ENCODE measurements at places on chromosomes 3 and 15.

DNA sequence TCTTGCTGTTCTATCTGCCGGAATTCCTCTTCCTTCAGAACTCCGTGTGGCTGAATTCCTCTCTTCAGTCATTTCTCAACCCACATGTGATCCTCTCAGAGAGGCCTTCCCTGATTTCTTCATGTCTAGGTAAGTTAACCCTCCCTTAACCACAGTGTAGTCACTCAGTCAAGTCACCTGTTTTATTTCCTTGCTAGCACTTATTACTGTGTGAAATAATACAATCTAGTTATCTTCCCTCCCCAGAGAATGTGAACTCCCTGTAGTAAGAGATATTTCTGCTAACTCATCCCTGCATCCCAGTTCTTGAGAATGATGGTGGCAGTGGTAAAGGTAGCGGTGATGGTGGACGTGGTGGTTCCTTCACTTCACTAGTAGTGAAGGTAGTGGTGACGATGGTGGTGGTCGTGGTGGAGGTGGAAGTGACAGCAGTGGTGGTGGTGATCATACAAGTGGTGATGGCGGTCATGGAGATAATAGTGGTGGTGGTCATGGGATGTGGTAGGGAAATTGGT is 33.3 kb downstream of the COL6A5 start:
- no peak for DNase-seq

DNA sequence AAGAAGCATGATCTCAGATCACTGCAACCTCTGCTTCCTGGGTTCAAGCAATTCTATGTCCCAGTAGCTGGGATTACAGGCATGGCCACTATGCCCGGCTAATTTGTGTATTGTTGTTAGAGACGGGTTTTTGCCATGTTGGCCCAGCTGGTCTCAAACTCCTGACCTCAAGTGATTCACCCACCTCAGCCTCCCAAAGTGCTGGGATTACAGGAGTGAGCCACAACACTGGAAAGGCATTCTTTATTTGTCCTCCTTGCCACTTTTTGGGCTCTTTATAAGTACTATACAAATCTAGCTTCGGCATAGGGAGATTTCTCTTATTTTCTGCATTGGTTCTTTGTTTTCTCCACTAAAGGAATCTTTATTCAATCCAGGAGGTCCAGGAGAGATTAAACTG is 18.6 kb downstream of the CMTM8 start:
- no peak for DNase-seq

DNA sequence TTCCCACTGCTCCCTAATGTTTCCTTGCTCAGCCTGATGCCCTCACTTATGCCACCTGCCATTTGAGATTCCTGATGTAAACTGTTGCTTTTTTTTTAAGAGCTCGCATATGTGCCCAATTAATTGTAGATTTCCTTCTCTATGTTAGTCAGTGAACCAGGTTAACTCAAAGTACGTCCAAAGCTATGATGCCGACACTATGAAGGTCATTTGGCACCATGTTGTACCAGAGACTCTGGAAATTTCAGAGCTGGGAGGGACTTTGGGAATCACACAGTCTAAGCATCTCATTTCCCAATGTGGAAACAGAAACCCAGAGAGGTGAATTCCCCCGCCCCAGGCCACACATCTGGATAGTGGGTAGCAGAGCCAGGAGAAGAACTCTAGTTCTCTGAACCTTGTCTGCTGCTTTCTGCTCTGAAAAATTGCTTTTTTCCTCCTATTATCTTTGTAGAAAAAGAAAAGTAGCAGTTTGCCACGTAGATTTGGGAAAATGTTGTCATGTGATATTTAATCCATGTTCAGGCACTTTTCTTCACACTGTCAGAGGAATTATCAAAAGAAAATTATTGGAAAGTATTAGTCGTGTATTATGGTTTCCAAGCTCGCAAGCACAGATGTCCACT is 38.5 kb upstream of the TNFAIP8L3 start:
- DNase-seq: no peak

DNA sequence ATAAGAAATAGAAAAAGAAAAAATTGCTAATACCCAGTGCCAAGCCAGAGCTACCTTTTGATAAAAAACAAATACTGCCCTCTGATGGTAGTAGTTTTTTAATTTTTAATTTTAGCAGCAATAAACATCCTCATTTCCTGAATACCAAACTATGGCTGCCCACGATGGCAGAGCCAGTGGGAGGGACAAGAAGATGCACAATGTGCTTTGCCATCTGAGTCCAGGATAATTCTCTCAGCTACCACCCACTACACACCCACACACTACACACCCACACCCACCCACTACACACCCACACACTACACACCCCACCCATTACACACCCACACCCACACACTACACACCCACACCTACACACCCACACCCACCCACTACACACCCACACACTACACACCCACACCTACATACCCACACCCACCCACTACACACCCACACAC is 17.8 kb downstream of the CEP19 start:
- DNase-seq: peak; percentile 52

DNA sequence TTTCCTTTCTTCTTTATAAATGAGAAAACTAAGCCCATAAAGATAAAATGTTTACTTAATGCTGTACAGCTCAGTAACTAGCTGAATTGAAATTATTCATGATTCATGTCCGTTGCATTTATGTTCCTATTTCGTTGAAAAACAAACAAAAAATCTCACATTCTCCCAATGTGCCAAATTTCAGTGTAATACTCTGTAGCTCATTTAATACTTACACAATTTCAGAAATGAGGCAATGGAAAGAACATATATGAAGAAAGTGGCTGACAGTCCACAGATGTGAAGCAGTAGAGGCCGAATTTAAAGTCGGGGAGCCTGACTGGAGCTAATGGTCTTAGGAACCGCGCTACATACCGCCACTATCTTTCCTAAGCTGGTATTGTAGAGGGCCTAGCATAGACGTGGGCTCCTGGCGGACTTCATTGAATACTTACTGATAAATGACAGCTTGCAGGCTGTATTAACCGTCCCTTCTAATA is 651 bp downstream of the PLSCR2 start:
- DNase-seq: no peak

GRCh38 chr15:49815526-49815925 is 194.7 kb downstream of the DTWD1 start:
- no peak for DNase-seq

DNA sequence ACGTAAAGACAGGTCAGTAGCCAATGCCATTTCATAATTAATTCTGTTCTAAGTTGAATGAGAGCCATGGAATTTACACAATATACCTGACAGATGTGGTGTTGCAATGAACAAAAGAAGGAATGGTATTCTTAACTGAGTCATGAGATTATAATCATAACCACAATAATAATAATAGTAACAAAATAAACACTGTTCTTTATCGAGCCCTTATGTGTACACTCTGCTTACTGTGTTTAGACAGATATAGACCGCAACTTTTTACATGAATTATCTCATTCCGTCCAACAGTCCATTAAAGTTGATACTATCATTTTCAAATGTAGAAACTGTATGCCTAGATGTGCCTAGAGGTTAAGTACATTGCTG is 28.2 kb upstream of the SCAANT1 start:
- no peak for DNase-seq
